Inflammatory macrophage (primary cell): ENCODE measurements at places on chromosomes 16 and 17.

DNA sequence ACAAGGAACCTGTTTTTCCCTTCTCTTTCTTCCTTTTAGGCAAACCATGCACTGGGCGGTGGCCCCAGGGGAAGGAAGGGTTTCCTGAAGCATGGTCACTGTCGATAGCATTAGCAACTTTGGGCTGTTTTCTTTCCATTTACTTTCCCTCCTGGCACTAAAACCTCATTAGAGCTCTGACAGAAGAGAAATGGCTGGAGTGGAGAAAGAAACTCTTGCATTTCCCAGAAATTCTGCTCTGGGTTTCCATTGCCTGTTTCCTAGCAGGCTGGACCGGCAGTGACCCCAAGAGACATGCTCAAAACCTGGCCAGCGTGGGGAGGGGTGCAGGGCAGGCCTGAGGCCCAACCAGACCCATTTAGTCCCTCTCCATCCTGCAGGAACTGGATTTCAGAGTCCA, 230.7 kb upstream of the CCL2 start:
- DNase-seq: no peak

DNA sequence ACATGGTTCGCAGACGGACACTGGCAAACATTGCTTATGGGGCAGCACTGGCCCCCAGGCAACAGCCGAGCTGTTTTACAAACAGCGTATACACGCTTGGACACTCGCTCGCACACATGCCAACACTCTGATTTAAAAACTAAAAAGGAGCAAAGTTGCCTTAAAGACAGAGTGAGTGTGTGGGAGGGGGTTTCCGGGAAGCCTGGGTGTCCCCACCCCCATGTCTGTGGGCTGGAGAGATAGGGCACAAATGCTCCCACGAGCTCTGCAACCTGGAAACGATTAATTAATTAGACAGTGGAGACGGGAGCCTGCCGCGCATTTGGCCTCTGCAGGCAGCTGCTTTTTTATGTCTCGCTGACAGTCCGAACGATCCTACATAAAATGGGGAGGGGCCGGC, 107.9 kb upstream of the ZNF469 start:
- DNase-seq: no peak

DNA sequence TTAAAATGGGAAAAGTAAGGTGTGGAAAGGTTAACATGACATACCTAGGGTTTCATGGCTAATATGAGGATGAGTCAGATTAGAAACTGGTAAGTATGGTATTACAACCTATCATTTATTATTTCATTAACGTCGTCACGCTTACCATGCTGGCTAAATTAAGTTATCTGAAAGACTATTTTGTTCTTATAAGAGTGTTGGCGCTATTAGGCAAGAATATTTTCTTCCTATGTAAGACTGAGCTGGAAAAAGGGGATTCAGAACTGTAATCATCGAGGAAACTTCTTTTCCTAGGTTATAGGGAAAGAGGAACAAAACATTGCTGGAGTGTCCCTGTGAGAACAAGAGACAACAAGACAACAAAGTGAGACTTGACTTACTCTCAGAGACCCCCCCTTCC, 440.8 kb downstream of the KCNJ2 start:
- no peak for DNase-seq

GRCh38 chr17:39026980-39027451, 59.8 kb upstream of the FBXO47 start:
- no peak for DNase-seq

DNA sequence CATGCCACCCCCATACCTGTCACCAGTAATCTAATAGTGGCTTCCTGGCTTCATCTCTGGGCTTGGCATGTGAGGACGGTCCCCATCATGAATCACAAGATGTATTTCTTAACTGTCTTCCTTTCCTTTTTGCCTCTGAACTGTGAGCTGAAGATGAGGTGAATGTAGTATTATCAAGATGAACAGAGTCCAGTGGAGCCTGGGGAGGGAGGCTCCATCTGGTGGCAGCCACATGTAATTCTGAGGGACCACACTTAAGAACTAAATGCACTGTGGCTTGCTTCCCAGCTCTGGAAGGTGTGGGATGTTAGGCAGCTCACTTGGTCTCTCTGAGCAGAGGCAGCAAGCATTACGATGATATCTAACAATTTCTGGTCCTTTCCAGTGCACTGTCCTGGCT, 354.9 kb upstream of the ASIC2 start:
- no peak for DNase-seq

GRCh38 chr16:30901201-30902028, 5.0 kb downstream of the CTF1 start:
- DNase-seq: peak; percentile 15

GRCh38 chr17:10205549-10206185, 7.3 kb upstream of the GAS7 start:
- DNase-seq: peak; percentile 56

DNA sequence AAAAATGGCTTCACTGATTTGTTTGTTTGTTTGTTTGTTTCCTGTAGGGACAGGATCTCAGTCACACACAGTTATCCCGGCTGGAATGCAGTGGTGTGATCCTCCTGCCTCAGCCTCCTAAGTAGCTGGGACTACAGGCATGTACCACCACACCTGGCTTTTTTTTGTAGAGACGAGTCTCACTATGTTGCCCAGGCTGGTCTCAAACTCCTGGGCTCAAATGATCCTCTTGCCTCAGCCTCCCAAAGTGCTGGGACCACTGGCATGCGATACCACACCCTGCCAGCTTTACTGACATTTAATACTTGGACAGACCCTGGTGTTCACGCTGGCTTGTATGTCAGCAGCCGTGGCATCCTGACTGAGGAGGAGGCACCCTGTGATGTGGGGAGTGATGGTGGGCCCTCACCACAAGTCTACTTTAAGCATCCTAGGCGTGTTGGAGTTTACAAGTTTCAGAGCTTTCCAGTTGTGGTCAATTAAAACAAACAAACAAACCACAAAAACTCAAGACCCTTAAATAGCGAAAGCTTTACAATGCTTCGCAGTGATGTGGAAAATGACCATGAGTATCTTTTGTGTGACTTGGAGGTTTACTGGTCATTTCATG, 5.1 kb downstream of the ABCA3 start:
- DNase-seq: no peak

GRCh38 chr16:68756239-68756915, 19.3 kb downstream of the CDH1 start:
- DNase-seq: no peak

GRCh38 chr17:36470499-36470898, 16.0 kb upstream of the ZNHIT3 start:
- no peak for DNase-seq

DNA sequence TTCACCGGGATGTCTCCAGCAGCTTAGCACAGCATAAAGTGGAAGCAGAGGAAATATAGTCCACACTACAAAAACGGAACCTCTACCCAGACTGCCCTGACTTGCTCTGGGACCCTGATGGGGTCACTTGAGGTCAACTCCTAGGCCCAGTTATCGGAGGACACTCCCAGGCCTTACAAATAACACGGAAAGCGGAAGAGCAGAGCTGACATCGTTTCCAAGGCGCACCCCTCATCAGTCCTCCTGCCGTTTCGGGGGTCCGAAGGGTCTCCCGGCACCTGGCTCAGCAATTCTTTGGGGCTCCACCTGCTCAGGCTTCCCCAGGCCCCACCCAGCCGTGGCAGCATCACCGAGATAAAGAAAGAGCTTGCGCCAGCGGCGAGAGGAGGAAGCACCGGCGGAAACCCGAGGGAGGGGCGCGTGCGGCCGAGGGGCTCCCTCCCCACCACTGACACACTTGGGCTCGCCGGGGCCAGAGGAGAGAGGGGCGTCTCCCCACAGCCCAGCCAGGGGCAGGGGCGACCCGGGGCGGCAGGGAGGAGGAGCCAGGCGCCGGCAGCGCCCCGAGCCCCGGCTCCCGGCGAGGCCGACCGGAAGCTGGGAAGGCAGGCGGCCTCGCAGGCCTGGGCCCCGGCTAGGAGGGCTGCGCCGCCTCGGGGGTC, 727 bp downstream of the CORO7 start:
- peak; percentile 92 for DNase-seq

- no peak for DNase-seq
Measured at GRCh38 chr16:683396-684070, 601 bp downstream of the JMJD8 start.

- DNase-seq: no peak
Measured at GRCh38 chr17:21190078-21190477, 23.9 kb downstream of the TMEM11 start.

DNA sequence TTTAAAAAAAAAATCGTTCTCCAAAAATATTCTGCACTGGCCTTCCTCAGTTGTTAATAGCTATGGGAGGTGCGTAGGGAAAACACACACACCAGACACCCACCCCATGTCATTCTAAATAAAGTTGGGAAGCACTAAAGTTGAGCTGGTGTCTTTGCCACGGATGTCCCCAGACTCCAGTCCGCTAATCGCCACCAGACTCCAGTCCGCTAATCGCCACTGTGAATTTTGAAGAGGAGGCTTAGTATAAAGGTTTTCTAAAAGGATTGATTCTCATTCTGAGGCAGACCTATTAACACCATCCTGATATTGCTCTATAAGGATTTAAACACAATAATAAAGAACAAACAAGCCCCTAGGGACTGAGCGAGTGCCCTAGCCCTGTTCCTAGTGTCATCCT, 22.7 kb upstream of the CPSF4L start:
- no peak for DNase-seq

GRCh38 chr17:36597226-36597625, 4.2 kb upstream of the MRM1 start:
- no peak for DNase-seq

DNA sequence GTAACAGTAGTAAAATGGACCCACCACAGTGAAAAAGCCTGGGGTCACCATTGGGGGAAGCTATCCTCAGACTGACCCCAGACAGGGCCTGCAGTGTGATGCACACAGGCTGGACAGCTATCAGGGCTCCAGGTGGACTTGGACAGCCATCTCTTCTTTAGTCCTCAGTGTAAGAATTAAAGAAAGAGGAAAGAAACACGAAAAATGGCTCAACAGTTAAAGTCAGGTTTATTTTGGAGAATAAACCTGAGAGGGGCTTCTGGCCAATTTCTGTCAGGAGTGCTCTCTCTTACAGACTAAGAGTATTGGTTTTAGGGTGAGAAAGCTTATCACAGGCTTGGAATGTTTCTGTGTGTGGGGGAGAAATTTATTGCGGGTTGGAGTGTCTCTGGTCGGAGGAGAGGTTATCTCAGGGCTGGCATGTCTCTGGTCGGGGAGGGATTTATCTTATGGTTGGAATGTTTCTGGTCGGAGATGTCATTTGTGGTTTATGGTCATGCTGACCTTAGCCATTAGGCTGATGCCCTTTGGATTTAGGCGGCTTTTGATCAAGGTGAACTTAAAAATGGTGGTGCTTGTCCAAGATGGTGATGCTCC, 10.8 kb upstream of the B4GALNT2 start:
- no peak for DNase-seq

- DNase-seq: no peak
Measured at GRCh38 chr17:34068571-34068970, 186.5 kb upstream of the CCL2 start.

DNA sequence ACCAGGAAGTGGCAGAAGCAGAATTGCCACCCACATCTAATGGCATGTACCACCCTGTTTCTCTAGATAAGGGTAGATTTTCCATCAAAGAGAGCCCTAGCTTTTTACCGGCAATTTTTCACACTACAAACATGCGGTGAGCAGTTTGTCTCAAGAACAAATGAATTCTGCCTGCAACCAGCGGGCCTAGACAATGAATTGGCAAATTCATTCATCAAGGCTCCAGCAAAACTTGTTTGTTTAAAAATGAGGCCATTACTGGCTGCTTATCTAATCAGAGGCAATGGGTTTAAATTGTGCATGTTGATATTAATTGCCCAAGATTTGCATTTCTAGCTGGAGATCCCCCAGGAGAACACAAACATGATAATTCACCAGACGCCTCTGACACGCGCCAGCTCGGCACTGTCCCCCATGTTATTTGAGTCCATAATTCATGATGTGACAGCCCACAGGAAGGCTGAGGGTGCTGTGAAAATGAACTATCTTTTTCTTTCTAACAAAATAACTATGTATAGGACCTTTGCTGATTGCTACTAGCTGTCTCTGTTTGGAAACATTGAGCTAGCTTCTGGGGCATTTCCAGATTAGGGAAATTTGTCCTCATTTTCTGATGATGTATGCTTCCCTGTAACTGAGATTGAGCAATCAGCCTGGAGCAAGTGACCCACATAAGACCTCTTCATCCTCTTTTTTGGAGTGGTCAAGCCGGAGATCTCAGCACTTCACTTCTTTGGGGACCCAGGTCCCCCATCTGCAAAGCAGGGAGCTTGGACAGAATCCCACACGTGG, 80.8 kb downstream of the CNGB1 start:
- DNase-seq: peak; percentile 54

GRCh38 chr17:81510785-81511553, 1.6 kb downstream of the ACTG1 start:
- peak; percentile 27 for DNase-seq

- DNase-seq: no peak
Measured at GRCh38 chr16:84826558-84826941, 6.8 kb downstream of the CRISPLD2 start.

DNA sequence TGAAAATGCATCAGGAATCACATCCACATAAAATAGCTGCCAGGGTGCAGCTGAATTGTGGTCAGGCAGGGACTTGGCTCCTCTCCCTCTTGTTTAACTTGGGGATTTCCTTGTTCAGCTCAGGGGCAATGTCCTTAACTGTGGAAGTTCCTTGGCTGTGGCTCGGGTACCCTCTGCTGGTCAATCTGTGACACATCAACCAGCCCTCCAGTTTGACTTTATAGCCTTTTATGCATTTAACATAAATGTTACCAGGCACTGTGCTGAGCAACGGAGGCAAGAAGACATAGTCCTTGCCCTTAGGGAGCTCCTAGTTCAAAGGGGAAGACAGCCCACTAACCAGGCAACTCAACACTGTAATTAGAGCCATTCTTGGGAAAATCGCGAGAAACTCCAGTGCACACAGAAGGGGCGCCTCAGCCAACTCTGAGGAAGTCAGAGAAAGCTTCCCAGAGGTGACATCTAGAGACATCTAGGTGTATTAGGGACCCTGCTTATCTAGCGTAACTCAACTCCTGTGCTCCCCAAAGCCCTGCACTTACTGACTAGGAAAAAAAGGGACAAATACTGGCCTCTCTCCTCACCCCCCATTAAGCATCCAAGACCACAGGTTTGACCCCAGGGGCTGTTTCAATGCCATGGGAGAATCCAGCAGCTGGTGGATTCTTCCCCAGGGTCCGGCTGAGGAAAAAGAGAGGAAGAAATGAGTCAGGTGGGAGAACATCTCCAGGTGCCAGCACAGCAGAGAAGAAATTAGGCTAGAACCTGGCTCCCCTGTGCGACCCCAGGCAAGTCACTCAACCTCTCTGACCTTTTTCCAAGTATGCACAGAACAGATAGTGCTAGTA, 17.3 kb upstream of the EEF2K start:
- peak; percentile 79 for DNase-seq

DNA sequence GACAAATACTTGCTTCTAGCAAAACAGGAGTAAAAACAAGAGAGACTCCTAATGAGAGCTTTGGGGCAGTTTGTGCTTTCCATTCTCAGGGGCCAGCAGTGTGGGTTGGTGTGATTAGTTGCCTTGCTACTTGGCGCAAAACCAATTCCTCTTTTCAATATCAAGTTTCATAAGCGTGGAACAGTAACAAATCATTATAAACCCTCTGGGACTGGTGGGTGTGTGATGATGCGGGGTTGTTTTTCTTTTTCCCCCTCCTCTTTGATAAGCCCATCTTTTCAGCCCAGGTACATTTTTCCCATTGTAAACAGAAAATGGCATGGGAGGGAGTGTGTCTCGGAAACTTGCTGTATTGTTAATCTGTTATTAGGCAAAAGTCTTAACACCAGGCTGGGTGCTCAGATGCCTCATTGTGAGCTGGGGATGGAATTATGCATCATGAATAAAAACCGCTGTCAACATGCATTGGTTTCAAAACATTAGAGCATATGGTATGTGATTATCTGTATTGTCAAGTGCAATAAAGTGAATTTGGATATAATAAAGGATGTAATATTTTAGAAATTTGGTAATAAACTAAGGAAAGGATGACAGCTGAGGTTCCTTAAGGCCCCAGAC, 166.4 kb downstream of the CCDC182 start:
- DNase-seq: peak; percentile 45
